WTC11 (cell line): ENCODE measurements at places on chromosomes 5 and 9. TPM values are rescaled to one million over a fixed set of nuclear protein-coding genes. Genes with fewer than 3 reads are reported as not detected.
A peak's percentile ranks its signal among the peaks of the same experiment; 100 is the strongest.

GRCh38 chr9:27495480-27496134 is 28.5 kb upstream of the IFNK start:
- peak overlapping the region; percentile 29; the same call in 1 of the 2 replicates for H3K4me3 ChIP-seq
- H3K27me3 ChIP-seq: no peaks in the 10 kb centered on the region
- H3K4me1 ChIP-seq: peaks cover 61% of the 10 kb centered on the region
- H3K27ac ChIP-seq: peak overlapping the region; percentile 78
- DNase-seq: no peak
- H3K36me3 ChIP-seq: peaks cover 34% of the 10 kb centered on the region

DNA sequence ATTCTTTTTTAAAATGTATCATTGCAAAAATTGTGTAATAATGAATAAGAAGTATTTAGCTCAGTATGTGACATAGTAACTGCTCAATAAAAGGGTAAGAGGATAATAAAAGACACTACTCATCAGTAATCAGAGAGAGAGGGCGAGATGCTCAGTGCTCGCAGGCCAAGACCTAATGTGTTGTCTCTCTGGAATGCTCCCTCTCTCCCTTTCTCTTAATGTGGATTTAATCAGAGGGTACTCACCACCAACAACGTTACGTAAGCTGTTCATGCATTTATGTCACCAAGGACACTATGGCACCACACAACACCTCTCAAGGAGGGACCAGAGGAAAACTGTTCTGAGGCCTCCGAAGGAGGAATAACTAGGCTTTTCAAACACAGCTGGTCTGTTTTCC is 42.5 kb downstream of the WHRN start:
- no peaks in the 10 kb centered on the region for H3K27me3 ChIP-seq
- H3K27ac ChIP-seq: no peak overlapping the region
- H3K36me3 ChIP-seq: peaks cover 3% of the 10 kb centered on the region; the same call in 1 of the 2 replicates
- DNase-seq: no peak

Gene ARL14EPL
- total RNA-seq: not detected in 3 replicates

DNA sequence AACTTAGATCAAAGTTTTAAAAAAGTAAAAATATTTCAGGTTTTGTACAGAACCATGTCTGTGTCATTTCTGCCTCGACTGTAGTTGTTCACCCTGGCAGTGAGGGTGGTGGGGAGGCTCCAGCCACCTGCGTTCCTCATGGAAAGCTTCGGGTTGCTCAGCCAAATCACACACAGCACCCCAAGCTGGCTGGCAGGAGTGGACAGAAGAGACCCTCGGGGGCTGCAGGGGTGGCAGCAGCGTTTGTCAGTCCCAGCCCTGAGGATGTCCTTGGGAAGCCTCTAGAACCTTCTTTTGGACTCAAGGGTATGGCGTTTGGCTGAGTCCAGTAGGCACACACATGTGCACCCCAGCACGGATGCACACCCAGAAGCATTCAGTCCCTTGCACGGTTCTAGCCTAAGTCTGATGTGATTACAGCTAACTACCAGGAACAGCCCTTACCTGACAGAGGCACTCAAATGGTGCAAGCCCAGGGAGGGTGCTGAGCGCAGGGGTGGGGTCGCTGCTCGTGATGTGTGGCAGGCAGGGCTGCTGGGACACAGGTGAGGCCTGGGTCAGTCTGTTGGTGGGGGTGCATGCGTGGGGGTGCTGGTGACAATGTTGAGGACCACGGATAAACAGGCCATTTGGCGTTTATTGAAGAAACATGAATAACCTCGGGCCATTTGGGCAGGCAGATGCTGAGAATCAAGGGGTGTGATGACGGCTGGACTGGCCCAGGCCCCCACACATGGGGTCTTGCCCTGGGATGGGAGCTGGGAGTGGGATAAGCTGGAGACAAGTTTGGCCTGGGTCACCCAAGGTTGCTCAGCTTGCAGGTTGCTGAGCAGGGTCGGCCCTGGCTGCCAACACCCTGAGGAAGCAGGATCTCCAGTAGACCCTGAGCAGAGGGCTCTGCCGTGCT is 103.4 kb downstream of the PHF2 start:
- H3K4me3 ChIP-seq: no peak overlapping the region
- no peaks in the 10 kb centered on the region for H3K36me3 ChIP-seq
- H3K27ac ChIP-seq: no peak overlapping the region
- H3K4me1 ChIP-seq: peaks cover 3% of the 10 kb centered on the region
- H3K27me3 ChIP-seq: no peaks in the 10 kb centered on the region

GRCh38 chr5:92556747-92557146 is 1024.3 kb downstream of the NR2F1-AS1 start:
- peaks cover 19% of the 10 kb centered on the region for H3K4me1 ChIP-seq
- H3K36me3 ChIP-seq: no peaks in the 10 kb centered on the region
- no peaks in the 10 kb centered on the region for H3K27me3 ChIP-seq
- no peak for DNase-seq

GRCh38 chr9:114681594-114682332 is at the start of gene TEX48:
Gene TEX48, minus strand, starts transcription at chr9:114682192. Its CDS starts 10,469 bp downstream, at chr9:114671723.
- 0 out of 2 replicates have a peak within 1 kb of the TSS, but pooled peaks have one; percentile 57 for H3K27ac ChIP-seq
- H3K4me3 ChIP-seq: no peak within 1 kb of the TSS
- H3K27me3 ChIP-seq: 0 out of 2 replicates have a peak, but pooled peaks cover 4% of the 10 kb centered on the region
- no peaks in the 10 kb centered on the region for H3K36me3 ChIP-seq
- peak; percentile 75 for DNase-seq
- H3K4me1 ChIP-seq: no peaks in the 10 kb centered on the region; the same call in 1 of the 2 replicates

- H3K4me1 ChIP-seq: peaks cover 24% of the 10 kb centered on the region
- no peaks in the 10 kb centered on the region for H3K27me3 ChIP-seq
- no peak overlapping the region for H3K4me3 ChIP-seq
- H3K36me3 ChIP-seq: no peaks in the 10 kb centered on the region
- H3K27ac ChIP-seq: no peak overlapping the region
- DNase-seq: no peak
Measured at GRCh38 chr5:167217097-167217743, 1074.2 kb upstream of the WWC1 start.

- no peak overlapping the region for H3K4me3 ChIP-seq
- H3K27ac ChIP-seq: no peak overlapping the region
- no peak for DNase-seq
- no peaks in the 10 kb centered on the region for H3K36me3 ChIP-seq
- no peaks in the 10 kb centered on the region for H3K27me3 ChIP-seq
Measured at GRCh38 chr9:4769321-4770080, 23.2 kb upstream of the RCL1 start.
